ENCODE measurements at places on chromosomes 12 and 14.

DNA sequence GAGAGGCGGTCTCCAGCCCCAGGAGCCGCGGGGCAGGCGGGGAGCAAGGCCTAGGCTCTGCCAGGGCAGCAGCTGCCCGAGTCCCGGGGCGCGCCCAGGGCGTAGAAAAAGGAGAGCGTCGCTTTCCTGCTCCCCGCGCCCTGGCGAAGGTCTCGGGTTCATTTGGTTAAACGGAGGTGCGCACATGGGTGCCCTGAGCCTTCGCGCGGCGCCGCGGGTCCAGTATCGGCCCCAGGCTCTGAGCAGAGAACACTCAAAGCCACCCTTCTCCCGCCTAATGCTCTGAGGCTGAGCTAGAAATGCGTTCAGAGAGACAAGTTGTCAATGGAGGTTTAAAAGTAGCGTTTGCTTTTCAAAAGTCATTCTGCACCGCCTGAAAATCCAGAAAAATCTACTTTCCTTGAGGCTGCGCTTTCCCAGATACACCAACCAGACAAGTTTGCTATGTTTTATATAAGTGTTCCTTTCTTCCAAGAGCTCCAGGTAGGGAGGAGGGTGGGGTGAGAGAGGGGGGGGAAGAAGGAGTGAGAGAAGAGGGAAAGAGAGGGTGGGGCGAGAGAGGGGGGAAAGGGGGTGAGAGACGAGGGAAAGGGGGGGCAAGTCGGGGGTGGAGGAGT is 1.5 kb downstream of the TMEM132C start:
- no peak for DNase-seq

DNA sequence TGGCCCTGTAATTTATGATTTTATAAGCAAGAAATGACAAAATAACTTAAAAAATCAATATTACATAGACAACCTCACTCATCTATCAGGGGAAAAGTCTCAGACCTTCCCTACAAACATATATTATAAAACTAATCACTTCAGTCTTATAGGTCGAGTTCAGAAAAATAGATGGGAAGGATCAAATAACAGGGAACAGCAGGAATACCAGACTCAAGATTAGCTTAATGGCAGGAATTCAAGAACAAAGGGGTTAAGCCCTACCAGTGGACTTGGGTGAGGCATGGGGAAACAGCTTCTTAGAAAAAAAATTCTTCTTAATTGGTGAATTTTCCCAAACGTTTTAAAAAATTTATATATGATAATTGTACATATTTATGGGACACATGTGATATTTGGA is 51.6 kb upstream of the CRY1 start:
- DNase-seq: no peak

DNA sequence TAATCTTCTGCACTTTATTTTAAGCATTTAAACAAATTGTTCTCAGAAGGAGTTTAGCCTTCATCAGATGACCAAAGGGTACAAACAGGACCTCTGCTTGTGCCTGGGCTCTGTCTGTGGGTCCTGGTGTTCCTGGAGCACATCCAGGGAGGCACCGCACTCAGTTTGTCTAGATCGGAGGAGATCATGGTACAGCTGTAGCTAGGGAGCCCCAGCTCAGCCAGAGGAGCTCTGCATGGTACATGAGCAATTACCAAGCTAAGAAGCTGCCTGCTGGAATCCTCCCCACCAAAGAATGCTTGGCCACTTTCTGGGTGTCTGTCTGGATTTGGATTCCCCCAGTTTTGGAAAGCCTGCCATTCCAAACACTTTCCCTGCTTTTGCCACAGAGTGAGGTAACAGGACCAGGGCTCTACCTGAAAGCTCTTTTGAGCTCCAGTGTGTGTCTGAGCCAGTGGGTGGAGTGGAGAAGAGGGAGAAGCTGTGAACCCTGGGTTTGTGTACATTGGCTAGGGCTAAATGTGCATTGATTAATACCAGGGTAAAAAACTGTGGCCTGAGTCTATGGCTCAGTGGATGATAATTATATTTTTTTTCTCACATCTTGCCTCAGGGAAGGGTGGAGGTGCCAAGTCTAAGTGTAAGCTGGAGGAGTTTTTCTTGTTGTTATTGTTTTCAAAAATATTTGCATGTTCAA is 163.7 kb upstream of the IGF1 start:
- DNase-seq: no peak

DNA sequence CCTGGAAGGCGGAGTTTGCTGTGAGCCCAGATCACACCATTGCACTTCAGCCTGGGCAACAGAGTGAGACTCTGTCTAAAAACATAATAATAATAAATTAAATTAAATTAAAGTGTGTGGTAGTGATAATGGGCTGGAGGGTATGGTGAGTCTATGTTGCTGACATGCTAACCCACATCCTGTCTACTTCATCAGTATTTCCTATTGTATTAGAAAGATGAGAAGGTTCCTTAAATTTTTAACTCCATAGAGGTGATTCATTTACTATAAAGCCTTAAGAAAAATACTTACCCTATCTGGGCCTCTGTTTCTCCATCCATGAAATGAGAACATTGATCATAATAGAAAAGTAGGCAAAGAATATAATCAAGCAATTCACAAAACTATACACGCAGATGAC is 280.5 kb downstream of the FBXL14 start:
- no peak for DNase-seq

- no peak for DNase-seq
Measured at GRCh38 chr12:5807090-5807414, 138.0 kb downstream of the ANO2 start.

DNA sequence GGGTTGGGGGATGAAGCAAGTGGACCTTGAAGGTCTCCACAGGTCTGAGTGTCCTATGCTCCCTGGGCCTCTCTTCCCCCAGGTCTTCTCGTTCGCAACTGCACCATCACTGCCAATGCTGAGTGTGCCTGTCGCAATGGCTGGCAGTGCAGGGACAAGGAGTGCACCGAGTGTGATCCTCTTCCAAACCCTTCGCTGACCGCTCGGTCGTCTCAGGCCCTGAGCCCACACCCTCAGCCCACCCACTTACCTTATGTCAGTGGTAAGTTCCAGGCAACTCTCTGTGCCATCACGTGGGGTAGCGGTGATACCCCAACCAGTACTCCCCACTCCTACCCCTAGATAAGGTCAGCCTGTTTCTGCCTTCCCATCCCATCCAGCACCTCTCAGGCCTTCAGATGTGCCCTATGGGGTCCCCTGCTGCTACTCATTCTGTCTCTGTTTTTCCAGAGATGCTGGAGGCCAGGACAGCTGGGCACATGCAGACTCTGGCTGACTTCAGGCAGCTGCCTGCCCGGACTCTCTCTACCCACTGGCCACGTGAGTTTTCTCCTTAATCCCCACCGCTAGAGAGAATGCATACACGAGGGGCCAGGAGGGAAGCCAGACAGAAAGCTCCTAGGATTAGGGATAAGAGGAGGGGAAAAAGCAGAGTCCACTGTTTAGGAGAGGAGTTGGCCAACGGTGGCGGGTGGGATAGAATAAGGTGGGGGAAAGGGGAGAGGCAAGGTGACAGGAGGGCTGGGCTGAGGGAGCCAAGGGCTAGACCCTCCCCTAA is 1.6 kb upstream of the TAPBPL start:
- peak; percentile 29 for DNase-seq
